Sigmoid colon (tissue), 7 donors: ENCODE measurements at places on chromosomes 2 and 18.

GRCh38 chr2:84846041-84846663 lies 34.7 kb downstream of the TRABD2A start:
- DNase-seq: no peak

- DNase-seq: no peak
Measured at GRCh38 chr2:106956416-106956815, 70.4 kb upstream of the ST6GAL2 start.

DNA sequence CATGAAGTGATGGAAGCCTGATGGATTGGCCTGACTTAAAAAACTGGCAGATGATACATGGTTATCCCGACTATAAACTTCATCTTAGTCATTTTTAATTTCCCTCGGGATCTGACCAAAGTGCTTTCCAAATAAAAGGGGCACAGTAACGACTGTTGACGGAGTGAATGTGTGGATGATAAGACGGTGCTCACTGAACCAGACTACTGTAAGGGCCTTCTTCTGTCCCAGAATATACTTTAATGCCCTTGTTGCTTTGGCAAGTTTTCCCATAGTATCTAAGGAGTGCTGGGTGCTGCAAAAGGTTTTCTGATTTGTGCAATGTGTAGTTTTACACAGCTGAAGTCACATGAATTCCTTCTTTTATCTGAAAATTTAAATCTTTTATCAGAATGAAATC lies 373.5 kb downstream of the DSEL start:
- no peak for DNase-seq

DNA sequence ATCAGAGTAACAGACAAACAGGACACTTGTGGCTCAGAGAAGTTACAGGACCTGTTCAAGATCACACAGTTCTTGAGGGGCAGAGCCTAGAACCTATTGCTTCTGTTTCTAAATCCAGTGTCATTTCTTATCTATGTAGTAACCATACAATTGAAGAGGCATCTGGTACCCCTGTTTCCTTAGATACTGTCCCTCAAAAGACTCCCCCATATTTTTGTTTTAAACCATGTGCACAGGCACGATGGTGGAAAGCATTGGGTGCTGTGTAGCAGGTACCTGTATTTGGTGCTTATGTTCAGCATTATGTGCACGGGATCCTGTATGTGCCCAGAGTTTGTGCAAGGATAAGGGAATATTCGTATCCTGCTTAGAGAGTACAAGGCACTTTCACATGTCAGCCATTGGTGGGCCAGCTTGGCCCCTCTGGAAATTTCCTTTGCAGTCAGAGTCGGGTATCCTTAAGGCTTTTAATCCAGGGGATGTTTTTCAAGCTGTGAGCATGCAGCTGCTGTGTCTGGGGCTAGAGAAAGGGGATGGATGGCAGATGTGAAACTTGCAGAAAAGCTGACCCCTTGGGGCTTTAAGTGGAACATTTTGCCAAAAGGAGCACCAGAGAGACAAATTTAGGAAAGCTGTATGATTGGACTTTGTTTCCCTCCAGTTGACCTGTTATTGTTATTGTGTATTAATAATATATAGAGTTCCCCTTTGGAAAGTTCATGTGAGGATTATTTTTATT lies 2.1 kb downstream of the LBH start:
- no peak for DNase-seq

- DNase-seq: no peak
Measured at GRCh38 chr2:39728941-39729351, 50.1 kb downstream of the THUMPD2 start.

DNA sequence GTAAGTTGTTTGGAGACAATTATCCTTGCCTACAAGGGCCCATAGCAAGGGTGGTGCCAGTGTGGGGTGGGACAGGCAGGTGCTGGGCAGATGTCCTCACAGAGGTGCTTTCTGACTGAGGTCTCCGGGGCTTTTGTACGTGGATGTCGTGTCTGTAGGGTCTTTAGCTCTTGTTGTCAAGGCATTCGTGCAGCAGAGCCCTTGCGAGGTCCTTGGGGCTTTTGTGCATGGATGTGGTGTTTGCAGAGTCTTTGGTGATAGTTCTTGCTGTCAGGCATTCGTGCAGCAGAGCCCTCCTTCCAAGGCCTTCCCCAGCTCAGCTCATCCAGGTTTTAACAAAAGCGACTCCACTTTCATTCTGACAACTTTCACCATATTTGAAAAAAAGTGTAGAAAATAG lies 116.0 kb upstream of the TMEM18 start:
- no peak for DNase-seq

DNA sequence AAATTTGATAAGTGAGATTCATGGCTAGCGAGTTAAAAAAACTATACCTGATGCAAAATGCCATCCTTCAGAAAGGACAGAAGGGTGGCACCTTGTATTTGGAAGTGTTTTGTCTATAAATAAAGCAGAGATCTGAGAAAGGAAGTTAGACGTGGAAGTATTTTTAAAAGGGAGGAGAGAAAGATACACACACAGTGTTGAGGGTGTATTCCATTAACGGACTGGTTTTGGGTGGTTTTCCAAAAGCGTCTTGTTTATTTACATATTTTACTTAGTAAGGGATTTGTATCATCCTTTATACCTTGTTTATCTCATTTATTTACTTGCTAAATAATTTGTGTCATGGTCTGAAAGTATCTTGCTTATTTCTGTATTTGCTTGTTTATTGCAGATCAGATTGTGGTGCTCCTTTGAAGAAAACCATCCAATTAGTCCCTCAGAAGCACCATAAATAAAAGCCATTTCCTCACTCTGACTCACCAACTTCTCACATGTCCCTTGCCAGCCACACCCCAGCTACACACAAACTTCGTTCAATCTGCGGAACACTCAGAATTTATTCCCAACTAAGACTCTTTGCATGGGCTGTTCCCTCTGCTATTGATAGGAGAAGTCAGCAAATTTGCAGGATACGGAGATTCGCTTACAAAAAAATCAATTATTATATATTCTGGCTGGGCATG lies 90.8 kb downstream of the FAM124B start:
- DNase-seq: no peak

- no peak for DNase-seq
Measured at GRCh38 chr2:101985793-101986164, 6.0 kb upstream of the IL1R2 start.

GRCh38 chr2:190964170-190964795 lies 49.7 kb downstream of the STAT1 start:
- DNase-seq: no peak

DNA sequence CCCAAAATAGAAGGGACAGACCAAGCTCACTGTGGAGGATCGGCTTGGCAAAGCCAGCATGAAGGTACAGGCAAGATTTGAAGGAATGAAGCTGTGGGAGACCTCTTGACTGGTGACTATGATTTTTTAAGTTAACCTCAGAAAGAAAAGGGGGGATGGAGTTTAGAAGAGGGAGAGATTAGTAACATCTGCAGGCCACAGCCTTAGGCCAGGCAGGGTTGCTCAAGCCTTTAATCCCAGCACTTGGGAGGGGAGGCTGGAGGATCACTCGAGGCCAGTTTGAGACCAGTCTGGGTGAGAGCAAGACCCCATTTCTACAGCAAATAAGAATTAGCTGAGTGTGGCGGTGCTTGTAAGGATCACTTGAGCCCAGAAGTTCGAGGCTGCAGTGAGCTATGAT lies 46.6 kb downstream of the ZNF532 start:
- no peak for DNase-seq

- no peak for DNase-seq
Measured at GRCh38 chr2:197647961-197648690, 27.3 kb downstream of the RFTN2 start.

- DNase-seq: no peak
Measured at GRCh38 chr18:24656050-24656449, 195.6 kb downstream of the HRH4 start.

GRCh38 chr18:34848695-34849094 lies 138.6 kb downstream of the DTNA start:
- DNase-seq: no peak

DNA sequence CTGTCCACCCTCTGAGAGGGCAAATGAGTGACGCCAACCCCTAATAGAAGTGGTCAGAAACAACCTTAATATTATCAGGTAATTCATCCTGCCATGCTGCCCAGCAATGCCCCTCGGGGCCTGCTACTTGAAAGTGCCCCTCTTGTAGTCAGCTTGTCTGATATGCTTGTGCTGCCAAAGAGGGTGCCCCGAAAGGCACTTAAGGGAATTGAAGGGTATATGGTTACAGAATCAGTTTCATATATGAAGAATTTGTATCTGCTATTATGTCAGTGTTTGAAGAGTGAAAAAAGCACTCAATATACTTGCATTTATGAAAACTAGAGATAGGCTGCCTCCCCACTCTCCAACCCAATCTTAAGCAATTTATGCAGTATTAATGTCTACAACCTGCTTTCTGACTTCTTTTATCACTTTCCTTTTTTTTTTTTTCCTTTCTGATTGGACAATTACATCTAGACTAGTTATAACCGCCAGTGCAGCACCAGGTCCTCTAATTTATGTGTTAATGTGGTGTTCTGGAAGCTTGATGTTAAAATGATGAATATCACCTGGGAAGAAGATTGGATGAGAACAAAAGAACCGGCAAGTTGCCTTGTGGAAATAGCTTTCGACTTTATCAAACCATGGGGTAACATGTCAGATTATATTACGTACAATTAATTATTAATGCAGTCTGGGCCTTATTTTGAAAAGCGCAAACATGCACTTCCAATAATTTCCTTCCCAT lies 646.9 kb upstream of the ACVR2A start:
- DNase-seq: no peak

DNA sequence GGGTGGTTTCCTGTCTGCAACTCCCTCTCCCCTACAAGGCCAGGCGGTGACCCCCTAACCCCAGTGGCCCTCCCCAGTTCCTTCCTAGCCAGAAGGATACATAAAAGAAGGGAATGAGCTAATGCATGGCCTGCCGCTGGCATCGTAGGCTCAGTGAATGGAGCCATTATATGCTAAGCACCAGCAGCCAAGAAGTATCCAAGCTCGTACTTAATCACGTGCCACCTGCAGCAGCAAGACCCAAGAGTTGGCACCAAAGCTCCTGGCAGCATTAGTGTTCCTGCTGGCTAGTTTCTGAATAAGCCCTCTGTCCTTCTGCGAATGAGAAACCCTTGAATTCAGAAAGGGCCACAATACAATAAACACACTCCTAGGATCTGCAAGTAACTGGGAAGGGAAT lies 4.3 kb downstream of the DBI start:
- peak; percentile 76 for DNase-seq

GRCh38 chr2:72932045-72932740 lies 14.9 kb downstream of the EMX1 start:
- DNase-seq: no peak

DNA sequence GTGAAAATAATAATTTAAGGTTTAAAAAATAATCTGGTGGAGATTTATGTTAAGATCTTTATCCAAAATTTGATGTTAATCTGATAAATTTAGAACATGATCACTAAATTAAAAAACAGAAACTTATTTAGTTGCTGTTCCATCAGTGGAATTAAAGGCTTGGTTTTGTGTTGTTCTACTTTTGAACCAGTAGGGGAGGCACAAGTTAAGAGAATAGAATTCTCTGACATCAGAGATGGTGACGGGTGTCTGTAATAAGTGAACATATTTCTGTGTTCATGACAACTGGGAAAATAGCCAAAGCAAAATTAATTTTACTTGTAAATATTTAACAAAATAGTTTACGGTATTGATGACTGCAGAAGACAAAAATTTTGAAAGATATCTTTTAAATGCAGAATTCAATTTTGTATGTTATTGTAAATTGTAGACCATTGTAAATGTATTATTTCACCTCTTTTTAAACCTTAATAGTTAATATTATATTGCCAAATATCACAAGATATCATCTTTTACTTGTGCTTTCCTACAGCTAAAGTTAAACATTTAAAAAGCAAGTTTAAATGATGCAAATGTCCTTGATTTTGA lies 106.0 kb downstream of the UBR3 start:
- DNase-seq: no peak

- no peak for DNase-seq
Measured at GRCh38 chr2:47054868-47055267, 100.2 kb downstream of the STPG4 start.

GRCh38 chr2:102558463-102558862 lies 60.9 kb upstream of the SLC9A2 start:
- no peak for DNase-seq

DNA sequence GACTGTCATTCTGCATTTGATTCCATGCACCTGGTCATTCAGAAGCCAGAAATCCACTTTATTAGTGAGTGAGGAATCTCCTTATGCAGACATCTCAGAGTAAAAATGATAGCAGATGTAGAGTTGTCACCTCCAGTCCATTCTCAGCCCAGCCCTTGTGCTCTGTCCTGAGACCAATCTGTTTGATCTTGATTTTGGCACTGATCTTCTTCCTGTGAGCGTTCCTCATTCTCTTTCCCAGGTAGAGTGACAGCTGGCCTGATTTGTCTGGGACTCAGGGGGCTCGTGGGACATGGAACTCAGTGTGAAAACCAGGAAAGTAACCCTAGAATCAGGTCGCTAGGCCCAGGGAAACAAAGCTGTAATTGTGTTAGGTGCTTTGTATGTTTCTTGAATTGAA lies 8.9 kb downstream of the ARHGAP25 start:
- DNase-seq: no peak

DNA sequence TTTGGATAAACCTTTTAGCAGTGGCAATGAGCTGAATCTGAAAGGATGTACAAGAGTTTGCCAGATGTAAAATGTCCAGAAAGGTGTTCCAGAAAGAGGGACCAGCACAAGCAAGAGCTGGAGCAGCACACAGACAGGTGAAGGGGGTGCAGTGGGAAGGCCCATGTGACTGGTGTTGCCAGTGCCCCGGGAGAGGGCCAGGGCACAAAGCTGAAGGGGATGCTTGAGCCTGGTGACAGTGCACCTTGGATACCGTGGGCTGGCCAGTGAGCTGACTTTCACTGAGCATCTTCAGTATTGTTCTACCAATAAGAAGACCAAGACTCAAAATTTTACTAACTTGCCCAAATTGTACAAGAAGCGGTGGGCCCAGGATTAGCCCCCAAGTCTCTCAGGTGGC lies 132.3 kb upstream of the ALPP start:
- DNase-seq: no peak

DNA sequence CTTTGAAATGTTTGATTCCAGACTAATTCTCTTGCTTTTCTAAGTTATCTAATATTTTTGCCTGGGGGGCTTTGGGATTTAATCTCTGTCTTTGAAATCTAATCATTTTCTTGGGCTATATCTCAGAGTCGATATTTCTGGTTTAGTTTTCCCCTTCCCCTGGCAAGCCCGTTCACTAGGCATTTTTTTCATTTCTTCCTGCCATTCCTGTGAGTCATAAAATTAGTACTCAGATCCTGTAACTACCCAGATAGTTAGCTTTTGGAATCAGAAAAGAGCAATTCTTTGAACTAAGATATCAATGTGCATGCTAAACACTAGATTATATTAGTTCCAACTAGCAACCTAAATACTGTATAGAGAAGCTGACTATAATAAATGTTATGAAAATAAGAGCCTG lies 29.4 kb upstream of the RNF149 start:
- no peak for DNase-seq

- DNase-seq: no peak
Measured at GRCh38 chr2:58484221-58484620, 243.1 kb upstream of the FANCL start.
